ENCODE measurements at places on chromosomes 16 and 17.

DNA sequence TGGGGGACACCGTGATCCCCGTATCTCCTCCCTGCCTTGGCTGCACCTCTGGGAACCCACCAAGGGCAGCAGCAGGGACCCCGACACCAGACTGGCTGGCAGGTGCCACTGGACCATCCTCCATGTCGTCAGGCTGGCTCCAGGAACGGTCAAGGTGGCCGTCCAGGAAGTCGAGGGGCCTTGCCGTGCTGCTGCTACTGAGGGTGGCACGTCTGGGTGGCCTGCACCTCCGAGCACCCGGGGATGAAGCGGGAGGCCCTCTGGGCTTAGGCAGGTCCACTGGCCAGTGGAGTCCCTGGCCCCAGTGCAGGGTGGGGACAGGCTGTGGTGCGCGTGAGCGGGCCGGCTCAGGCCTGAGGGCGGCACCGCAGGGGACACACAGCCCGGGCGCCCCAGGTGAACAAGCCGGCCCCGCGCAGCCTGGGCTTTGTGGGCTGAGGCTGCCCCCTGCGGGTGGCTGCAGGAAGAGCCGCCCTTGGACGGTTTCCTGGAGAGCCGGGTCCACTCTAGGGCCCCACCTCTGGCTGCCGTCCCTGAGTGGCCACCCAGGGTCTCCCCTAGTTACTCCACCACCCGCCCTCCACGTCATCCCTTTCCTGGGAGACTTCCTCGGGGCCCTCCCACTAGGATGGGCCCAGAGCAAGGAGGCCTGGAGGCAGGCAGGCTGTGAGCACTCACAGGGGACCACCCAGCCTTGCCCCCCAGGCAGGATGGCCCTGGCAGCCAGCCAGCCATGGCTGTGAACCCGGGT, 42.8 kb upstream of the ZC3H18 start:
- peak; percentile 77 for DNase-seq

DNA sequence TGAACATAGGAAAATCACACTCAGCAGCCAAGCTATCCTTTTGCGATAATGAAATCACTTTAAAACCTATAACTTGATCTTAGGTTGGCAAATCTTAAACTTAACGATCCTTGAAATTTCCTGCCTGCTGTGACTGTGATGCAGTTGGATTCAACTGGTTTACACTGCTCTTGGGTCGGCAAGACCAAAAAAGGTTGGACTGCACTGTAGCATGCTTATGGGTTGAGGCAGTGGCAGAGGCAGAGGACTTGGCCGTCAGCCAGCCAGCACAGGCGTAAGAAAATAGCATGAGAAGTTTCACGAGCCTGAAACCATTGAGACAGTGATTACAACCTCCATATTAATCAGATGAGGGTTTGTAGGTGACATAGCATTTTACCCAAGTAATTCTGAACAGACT, 21.4 kb downstream of the WSB1 start:
- no peak for DNase-seq

- no peak for DNase-seq
These were observed 178.8 kb downstream of the MAP2K6 start for GRCh38 chr17:69593351-69593715.

- DNase-seq, result no peak
These were observed 188.8 kb upstream of the FOXF1 start for GRCh38 chr16:86321491-86321890.

GRCh38 chr16:73171380-73171779, 123.5 kb upstream of the ZFHX3 start:
- DNase-seq, result no peak

Data from stimulated activated CD8-positive, alpha-beta memory T cell treated with anti-CD3 and anti-CD28 coated beads, Interleukin-4, amount 100 ng/mL, for 48 hours (primary cell).